NCI-H2171 (cell line): ENCODE measurements at places on chromosomes 7 and 10.

DNA sequence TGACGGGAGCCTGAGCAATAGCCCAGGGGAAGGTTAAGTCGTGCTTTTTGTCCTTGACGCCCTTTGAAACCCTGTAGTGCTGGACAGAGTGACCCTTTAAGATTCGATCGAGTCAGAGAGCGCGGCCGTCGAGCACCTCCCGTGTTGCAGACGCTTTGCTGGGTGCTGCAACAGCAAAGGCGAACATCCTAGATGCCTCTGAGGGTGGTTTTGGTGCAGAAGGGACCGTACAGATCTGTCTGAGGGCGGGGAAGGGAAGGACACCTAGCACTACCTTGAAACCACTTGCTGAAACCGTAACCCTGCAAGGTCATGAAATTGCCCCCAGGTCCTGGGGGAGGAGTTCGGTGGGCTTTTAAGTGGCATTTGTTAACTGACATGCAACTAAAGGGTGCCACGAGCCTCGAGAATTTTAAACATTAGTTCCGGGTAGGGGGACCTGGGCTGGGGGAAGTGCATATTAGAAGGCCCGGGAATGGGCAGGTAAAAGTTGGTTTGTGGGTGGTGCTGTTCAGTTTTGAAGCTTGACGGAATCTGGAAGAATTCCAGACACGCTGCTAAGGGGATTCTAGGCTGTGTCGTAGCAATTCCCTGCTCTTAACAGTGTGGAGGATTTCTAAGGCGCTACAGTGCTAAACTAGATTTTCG lies 786 bp downstream of the ATP5F1C start:
- DNase-seq, result no peak

DNA sequence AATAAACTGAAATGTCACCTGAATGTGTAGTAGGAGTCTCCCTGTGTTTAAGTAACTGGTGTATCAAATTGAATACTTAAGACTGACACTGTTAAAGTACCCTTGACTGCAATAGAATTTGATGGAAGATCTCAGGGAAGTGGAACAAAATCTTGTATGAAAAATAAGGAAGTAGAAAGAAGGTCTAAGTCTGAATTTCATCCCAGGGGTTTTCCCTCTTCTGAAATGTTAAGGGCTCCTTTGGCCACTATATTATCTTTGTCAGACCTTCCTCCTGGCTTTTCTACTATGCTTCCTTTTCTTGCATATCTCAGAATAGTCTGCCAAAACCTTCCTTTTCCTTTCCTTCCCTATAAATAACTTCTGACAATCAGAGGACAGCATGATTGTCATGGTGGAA lies 59.6 kb downstream of the BLNK start:
- DNase-seq, result no peak

GRCh38 chr7:43232366-43232765 lies 119.9 kb downstream of the HECW1 start:
- no peak for DNase-seq

DNA sequence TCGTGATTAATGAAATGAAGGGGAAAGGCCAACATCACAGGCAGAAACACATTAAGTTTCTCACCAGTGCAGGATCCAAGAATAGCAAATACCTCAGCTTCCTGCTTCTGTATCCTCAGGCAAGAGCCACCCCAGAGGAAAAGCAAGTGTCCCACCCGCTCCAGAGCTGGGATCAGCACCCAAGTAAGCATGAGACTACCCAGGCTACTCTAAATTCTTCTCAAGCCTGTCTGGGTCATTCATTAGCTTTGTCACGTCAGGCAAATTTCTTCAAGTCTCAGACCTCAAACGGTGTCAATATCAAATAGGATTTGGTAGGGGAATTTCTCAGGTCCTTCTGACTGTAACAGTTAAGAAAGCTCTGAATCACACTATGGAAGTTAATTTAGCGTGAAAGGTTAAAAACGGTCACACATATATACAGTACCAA lies 59.0 kb downstream of the GNA12 start:
- no peak for DNase-seq

DNA sequence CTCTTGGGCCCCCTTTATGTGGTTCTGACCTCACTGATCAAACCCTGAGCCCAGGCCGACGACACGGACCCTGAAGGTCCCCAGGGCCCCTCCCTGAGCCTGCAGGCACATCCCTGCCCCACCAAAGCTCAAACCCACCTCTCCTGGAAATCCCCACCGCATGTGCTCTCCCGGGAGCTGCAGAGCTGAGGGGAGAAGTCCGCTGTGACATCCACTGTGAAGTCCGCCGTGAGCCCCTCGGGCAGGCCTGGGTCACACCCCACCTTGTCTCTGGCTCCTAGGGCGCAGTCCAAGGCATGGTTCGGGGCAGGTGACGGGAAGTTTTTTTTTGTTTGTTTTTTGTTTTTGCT lies 100.2 kb downstream of the MICALL2 start:
- DNase-seq, result no peak

DNA sequence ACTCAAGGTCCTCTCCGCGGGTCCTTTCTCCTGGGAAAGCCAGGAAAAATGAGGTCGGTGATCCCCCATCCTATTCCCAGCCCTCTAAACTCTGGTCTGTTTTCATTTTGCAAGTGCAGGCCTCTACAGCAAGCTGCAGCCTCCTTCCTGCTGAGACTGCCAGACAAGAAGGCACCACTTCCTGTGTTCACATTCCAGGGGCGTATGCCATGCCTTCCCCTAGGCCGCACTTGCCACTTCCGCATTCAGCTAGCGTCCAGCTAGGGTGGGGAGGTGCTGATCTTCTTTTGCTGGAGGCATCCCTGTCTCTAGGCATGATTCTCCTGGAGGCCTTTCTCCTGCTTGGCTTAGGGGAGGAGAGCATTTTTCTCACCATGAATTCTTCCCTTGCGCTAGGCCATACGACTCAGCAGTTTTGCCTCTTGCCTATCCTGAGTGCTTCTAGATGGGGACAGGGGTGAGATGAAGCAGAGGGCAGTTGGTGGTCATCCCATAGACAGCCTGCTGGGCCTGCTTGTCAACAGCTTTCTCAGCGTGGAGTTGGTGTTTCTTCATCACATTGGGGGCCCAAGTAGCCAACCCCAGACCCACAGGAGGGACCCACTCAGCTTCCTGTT lies 328.9 kb downstream of the RPS24 start:
- no peak for DNase-seq

- no peak for DNase-seq
Measured at GRCh38 chr7:37249240-37249639, 199.4 kb downstream of the ELMO1 start.

DNA sequence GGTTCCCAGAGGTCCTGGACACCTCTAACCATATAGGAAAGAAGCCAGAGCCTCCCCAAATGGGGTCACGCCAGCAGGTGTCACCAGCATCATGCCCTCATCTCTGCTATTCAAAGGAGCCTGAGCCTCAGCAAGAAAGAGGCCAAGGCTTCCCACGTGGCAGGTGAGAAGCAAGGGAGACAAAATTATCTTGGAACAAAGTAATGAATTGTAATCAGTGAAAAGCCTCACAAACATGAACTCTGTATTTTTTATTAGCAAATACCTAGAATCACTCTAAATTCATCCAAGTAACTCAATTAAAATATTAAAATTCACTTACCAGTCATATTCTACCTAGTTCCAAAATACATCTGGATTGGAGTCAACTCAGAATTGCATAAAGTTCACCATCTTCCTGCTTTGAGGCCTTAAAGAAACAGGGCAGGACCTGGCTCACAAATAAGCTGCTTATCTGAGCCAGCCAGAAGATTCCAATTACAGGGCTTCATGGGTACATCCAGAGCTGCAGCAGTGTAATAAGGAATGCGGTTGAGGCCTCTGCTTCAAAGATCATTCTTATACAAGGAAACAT lies 68.7 kb downstream of the SGMS1 start:
- no peak for DNase-seq

- DNase-seq, result no peak
Measured at GRCh38 chr7:97499204-97499603, 232.7 kb upstream of the TAC1 start.

DNA sequence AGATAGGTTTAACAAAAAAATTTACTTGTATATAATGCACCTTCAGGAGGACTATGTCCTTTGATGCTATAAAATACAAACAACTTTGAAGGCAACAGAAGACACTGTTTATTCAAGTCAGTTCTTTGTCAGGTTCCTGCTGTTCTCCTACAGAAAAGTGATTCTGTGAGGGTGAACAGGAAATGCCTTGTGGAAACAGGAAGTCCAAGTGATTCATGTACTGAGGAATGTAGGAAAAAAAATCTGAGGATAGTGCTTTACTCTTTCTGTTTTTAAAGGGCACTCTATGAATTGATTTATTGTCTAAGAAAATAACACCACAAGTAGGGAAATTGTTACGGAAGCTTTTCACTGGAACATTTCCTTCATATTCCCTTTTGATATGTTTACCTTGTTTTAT lies 171.9 kb downstream of the HDAC9 start:
- DNase-seq, result no peak
